ENCODE measurements at places on chromosomes 7 and 10.
A peak's percentile ranks its signal among the peaks of the same experiment; 100 is the strongest.

DNA sequence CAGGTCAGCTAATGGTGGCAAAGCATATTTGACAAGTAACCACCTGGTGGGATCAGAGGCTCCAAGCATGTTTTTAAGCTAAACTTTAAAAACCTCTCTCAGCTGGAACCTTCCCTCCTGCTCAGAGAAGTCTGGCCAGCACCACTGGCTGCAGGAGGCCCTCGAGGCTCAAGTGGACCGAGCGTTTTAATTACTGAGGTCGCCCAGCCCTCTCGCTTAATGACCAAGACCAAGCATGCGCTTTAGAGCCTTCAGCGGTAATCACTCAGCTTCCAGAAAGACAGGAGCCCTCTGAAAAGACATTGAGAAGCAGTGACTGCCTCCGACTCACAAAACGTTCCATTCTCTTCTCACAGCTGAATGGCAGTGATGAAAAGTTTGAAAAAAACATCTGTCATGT lies 383.4 kb upstream of the ADARB2 start:
- DNase-seq = no peak

DNA sequence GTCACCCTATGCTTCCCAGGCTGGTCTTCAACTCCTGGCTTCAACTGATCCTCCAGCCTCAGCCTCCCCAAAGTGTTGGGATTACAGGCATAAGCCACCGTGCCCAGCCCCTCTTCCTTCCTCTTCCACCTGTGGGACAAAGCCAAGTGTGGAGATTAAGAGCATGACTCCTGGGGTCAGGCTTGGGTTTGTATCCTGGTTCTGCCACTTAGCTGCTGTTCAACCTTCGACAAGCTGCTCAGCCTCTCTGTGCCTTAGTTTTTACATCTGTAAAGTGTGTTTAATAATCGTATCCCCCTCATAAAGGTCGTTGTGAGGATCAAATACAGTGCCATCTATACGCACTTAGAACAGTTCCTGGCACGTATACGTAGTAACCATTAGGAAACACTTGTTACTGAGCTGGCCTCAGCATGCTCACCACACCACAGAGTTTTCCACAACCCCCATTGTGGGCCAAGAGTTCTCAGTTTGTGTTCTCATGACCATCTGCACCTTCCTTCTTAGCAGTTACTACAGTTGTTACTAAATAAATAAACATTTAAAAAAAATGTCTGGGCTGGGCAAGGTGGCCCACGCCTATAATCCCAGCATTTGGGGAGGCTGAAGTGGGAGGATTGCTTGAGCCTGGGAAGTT lies 140.5 kb upstream of the BTBD16 start:
- DNase-seq = no peak

DNA sequence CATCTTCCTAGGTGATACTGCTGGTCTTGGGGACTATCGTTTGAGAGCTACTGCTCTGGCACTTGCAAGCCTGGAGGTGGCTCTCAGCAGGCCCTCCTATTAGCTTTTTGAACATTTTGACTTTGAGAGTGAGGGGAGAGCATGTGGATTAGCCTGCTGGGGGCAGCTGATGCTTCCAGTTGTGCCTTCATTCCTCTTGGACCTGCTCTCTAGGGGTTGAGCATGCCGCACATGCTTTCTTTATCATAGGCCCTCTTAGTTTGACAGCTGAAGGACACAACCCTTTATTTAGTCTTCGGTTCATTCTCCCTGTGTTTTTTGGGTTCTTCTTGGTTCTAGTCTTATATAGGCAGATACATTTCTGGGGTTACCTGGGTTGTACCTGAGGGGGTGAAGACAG lies 132.1 kb downstream of the GALNT17 start:
- no peak for DNase-seq

- peak; percentile 44 for DNase-seq
Observed at GRCh38 chr7:47088329-47089067, 493.4 kb downstream of the TNS3 start.

GRCh38 chr7:55120501-55121198 lies 101.8 kb downstream of the EGFR start:
- DNase-seq = no peak

GRCh38 chr7:30926313-30926712 lies 14.7 kb downstream of the AQP1 start:
- no peak for DNase-seq

GRCh38 chr7:129643550-129644170 lies 32.1 kb downstream of the NRF1 start:
- DNase-seq = no peak

- DNase-seq = no peak
Observed at GRCh38 chr7:95919556-95919955, 147.2 kb downstream of the DYNC1I1 start.

DNA sequence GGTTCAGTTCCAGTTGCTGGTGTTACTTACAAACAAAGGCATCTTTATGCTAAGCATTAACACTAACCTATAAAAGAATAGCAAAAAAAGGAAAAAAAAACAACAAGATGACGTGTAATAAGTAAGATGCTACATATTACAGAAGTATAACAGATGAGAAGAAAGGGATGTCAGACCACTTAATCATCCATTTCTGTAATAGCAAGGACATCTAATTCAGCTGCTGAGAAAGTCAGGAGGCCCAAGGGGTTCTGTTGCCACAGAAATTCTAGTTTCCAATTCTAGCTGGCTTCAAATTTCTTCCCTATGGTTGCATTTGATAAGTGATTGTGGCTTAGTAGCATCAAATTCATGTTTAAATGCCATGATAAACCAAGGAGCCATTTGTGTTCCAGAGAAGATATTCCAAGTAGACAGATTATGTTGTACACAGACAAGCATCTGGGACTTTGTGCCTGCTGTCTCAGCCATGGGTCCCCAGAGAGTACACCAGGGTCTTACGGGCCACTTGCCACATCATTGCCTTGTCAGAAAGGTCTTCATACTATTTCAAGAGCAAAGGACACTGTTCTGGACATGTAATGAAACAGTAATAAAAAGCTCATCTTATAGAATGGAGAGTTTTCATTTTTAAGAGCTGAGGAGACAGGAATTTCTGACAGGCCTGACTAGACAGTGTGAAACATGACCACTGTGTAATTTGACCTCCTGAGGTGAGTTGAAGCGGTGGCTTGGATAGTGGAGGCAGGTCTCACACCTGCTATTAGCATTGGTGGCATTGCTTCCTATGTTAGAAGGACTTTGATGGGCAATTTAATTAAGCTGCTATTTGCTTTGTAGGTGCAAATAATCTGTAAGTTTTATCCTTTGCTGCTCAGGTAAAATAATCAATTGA lies 4.2 kb upstream of the ASB4 start:
- DNase-seq = no peak

- DNase-seq = no peak
Observed at GRCh38 chr10:110989016-110989415, 69.6 kb downstream of the SHOC2 start.
